ENCODE measurements at places on chromosomes 3 and 15.

GRCh38 chr3:129620828-129621559, 14.5 kb upstream of the PLXND1 start:
- DNase-seq = no peak

DNA sequence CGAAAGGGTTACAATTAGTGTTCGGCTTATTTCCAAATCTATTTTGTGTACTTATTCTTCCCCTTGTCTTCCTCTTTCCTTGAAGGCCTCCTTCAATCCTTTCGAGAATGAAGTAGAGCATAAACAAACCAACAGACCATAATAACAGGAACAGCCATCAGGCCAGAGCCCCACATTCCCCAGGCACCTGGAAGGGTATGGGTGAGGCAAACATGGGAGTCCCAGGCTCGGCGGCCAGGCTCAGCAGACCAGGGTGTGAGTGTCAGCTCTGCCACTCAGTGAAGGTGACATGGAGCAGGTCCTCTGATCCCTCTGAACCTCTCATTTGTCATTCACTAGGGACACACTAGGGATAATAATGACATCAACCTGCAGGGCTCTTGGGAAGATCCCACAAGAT, 13.8 kb downstream of the ALS2CL start:
- DNase-seq = no peak

DNA sequence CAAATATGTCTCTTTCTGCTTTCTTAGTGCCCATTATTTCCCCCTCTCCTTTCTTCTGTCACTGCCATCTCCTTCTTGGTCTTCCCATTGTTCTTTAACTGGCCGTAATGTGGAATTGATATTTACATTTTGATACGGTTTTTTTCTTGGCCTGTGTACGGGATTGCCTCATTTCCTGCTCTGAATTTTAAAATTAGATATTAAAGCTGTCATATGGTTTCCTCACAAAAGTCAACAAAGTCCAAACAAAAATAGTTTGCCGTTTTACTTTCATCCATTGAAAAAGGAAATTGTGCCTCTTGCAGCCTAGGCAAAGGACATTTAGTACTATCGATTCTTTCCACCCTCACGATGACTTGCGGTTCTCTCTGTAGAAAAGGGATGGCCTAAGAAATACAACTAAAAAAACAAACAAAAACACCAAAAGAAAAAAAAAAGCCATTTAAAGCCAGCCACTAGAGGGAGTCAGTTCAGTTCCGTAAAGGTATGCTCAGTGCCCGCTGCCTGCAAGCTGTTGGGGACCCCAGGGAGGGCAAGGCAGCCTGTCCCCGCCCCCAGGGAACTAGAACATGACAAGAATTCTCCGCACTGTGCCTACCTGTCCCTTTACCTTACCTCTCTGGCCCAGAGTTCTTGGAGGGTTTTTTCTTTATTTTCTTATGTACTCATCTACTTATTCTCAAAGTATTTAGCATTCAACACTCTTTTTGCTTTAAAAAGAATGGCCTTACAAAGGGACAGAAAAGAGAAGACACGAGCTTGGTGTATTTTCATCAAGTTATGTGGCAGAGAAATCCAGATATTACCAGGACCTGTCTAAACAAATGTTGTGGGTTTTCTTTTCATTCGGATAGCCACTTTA, 30.0 kb upstream of the NR2E3 start:
- DNase-seq = no peak

- DNase-seq = no peak
These were observed 31.1 kb upstream of the NUDT16 start for GRCh38 chr3:131350506-131350905.

DNA sequence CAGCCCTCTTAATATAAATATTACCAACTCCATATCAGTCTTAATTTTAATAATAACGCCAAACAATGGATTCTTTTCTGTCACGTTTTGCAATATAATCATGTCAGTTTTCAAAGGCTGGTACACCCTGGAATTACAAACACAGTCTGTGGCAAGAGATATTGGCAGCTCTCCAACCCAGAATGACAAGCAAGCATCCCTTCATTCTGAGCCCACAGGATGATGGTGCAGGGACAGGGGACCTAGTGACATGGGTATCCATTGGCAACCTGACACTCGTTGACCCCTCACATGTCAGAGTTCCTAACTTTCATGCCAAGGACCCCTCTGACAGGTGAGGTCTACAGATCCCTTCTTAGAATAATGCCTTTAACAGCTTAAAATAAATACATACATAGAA, 154.5 kb upstream of the TSC22D2 start:
- no peak for DNase-seq

DNA sequence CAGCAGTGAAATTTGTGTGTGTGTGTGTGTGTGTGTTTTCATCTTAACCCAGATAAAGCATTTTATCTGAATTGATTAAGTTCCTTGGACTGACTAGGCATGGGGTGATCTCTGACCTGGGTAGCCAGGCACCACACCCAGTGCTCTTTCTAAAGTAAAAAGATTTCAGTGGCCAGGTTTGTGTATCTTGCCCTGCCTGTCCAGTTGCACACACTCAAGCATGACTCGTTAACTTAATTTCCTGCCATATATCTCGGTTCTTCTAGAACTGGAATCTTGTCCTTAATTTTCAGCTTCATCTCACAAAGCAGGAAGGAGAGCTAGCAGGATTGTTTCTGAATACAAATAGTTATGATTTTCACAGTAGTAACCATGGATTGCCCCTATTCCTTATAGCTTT, 17.0 kb downstream of the TM4SF18 start:
- no peak for DNase-seq

GRCh38 chr3:2870724-2871333, 239.3 kb downstream of the IL5RA start:
- no peak for DNase-seq

- no peak for DNase-seq
These were observed 42.3 kb downstream of the TM4SF18 start for GRCh38 chr3:149291178-149291577.

DNA sequence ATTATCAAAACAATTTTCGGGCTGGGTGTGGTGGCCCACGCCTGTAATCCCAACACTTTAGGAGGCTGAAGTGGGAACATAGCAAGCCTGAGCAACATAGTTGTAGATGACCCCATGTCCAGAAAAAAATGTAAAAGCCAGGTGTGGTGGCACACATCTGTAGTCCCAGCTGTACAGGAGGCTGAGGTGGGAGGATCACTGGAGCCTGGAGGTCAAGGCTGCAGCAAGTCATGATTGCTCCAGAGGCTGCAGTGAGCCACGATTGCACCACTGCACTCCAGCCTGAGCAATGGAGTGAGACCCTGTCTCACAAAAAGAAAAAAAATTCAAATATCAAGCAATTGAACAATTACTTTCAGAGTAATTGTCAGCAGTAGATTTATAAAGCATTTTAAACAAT, 8.0 kb upstream of the PAQR9 start:
- DNase-seq = no peak

DNA sequence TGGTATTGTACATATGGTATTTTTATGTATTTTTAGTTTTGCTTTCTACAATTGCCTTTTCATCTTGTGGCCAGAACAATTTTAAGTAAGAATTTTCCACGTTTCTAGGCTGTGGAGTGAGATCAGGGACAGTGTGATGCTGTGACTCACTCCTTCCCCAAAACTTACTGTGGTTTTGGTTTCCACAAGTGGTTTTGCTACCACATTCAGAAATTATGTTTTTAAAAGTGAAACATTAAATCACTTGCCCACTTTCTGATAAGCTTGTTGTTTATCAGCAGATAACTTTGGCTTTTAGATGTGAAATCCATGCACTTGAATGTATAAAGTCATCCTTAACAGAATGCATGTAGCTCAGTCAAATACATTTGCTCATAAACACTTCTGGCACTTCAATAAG, 192.2 kb upstream of the THRB start:
- DNase-seq = no peak

DNA sequence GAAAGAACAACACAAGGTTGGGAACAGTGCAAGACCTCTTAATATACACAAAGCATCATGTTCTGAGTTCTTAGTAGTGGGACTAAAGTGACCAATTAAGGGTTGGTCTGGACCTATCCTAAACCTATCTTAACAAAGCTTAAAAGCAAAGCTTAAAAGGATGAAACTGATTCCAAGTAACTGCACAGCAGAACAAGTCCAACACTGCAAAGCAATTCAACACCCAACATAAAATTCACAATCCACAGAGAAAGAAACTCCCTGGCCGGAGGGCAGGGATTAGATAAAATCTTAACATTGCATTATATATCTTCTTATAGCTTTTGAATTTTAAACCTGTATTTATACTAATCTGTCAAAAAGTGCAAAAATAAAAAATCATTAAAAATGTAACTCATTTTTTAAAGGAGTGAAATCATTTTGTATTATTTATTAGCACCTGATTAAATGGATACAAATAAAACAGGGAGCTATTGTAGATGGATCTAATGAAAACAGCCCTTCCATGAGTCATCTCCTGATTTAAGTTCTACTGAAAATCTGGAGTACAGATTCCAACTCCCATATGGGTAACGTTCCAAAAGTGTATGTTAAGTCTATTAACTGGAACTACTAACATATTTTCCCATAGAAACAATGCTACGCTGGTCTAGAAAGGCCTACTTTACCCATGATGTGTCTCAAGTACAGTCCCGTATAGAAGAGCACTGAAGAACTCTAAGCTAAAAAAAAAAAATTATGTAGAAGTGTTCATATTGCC, 34.9 kb downstream of the PIK3R4 start:
- DNase-seq = no peak

- no peak for DNase-seq
These were observed 42.7 kb downstream of the BFSP2 start for GRCh38 chr3:133442518-133442917.

DNA sequence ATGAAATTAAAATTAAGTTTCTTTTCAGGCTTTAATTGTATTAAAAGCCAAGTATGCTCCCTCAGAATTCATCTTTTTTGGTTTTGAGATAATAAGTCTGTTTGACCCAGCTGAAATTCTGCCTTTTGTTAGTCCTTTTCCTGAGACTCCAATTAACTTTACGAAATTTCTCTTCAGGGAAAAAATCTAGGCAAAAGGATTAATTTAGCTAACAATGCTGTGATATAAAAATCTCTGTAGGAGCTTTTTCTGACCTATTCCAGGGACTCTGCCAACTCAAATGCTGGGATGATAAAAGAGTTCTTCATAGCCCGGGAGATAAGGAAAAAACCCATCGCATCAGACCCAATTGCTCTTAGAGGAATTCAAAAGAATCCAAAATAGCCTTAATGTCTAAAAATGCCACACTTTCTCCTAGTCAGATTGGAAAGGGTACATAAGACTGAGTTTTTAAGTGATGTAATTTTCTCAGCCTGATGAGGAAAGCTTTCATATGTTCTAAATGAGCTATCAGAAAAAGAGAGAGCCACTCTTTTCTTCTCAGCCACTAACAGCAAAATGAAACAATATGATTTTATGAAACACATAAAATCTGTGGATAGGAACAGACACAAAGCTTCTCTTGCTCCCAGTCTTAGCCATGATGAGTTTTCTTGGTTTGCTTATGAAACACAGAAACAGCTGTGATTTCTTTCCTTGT, 405.1 kb downstream of the ROBO1 start:
- no peak for DNase-seq

GRCh38 chr15:60426870-60427508, 29.2 kb upstream of the ANXA2 start:
- DNase-seq = no peak

GRCh38 chr3:99523431-99524127, 114.8 kb upstream of the COL8A1 start:
- DNase-seq = no peak

DNA sequence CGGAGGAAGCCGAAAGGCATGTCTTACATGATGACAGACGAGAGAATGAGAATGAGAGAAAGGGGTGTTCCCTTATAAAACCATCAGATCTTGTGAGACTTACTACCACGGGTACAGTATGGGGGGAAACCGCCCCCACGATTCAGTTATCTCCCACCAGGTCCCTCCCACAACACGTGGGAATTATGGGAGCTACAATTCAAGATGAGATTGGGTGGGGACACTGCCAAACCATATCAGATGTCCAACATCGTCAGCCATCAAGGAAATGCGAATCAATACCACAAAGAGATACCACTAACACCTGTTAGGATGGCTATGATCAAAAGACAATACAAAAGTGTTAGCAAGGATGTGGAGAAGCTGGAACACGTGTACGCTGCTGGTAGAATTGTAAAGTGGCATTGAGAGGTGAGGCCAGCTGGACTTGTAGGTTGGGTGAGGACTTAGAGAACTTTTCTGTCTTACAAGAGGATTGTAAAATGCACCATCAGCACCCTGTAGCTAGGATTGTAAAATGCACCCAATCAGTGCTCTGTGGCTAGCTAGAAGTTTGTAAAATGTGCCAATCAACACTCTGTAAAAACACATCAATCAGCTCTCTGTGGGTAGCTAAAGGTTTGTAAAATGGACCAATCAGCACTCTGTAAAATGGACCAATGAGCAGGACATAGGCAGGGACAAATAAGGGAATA, 37.5 kb downstream of the VGLL4 start:
- no peak for DNase-seq

GRCh38 chr3:31240466-31240865, 292.3 kb upstream of the STT3B start:
- DNase-seq = no peak

GRCh38 chr3:127925384-127925783, 10.4 kb downstream of the KBTBD12 start:
- DNase-seq = no peak

- DNase-seq = no peak
These were observed 569 bp downstream of the HIGD2B start for GRCh38 chr15:72685301-72685924.

DNA sequence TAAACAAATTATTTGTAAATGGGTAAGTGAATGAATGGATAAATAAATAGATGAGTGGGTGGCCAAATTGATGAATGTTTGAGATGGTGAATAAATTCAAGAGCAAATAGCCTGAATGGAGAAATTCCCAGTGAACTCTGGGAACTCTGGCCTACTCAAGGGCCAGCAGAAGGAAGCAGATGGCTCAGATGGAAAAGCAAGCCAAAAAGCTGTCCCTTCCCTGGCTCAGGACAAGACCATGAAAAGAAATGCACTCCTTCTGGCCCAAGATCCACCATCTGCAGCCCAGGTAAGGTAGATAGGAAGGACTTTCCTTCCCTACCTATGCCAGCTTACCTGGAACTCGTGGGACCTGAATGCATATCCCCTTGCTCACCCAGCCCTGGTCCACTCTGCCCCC, 37.6 kb upstream of the CLDN18 start:
- no peak for DNase-seq

DNA sequence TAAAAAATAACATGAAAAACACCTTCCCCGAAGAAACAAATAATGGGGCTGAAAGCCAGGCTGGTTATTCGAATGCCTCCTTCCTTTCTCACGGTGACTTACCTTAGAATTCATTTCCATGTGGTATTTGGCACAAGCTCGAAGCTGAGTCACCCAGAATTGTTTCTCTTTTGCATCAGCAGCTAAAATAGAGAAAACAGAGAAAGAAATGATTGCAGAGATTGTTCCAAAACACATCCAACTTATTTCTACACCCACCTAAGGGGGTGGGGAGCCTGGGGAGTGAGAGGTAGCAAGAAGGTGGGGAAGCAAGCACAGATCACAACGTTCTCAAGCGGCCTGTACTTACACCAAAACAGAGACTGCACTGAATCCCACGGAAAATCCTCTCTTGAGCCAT, 104.7 kb downstream of the OSBPL10 start:
- no peak for DNase-seq

GRCh38 chr3:9111417-9111816, 138.0 kb downstream of the SRGAP3 start:
- no peak for DNase-seq

- DNase-seq = no peak
These were observed 10.0 kb upstream of the CHRNB4 start for GRCh38 chr15:78651007-78651406.

- no peak for DNase-seq
These were observed 13.4 kb downstream of the IFT57 start for GRCh38 chr3:108208831-108209230.

- DNase-seq = no peak
These were observed 12.8 kb downstream of the GCSAM start for GRCh38 chr3:112119962-112120836.

GRCh38 chr3:19886404-19886803, 47.6 kb downstream of the EFHB start:
- DNase-seq = no peak

Measured in T-helper 2 cell (primary cell).